ENCODE measurements at places on chromosomes 1 and 21. TPM values are rescaled to one million over a fixed set of nuclear protein-coding genes. Genes with fewer than 3 reads are reported as not detected.

DNA sequence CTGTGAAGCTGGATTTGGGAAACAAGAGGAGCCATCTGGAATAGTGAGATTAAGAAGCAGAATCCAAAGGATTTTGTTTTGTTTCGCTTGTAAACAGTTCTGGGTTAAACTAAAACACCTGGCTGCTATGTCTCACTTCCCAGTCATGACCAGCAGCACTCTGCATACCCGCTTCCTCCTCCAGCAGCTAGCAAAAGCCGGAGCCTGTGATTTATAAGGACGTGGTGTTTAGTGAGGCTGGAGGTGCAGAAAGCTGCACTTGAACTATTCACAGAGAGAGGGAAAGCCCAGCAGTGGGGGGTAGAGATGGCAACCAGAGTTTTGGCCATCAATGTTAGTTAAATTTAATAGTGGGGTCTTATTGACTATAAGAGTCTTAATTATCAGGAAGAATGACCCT is 240.2 kb downstream of the AJAP1 start:
- no peaks in the 10 kb centered on the region for H3K27me3 ChIP-seq
- H3K4me1 ChIP-seq, result no peaks in the 10 kb centered on the region
- no peak overlapping the region for H3K27ac ChIP-seq
- DNase-seq, result no peak
- no peaks in the 10 kb centered on the region for H3K36me3 ChIP-seq

DNA sequence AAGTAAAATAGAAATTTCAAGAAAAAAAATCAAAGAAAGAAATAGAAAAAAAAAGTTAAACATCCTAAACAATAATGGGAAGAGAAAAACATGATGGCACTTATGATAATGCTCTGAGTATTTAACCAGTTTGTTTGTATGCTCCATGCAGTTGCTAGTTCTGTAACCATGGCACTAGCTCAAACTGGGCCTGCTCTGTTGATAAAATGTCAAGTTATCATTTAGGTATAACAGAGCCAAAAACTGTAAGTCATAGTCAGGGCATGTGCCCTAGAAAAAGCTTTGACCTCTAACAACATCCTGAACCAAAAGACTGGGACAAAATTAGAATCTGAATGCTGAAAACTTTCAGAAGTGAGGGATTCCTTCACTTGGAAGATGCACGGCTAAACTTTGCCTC is 148.9 kb downstream of the KCNT2 start:
- no peak overlapping the region for H3K4me3 ChIP-seq
- peaks cover under 1% of the 10 kb centered on the region for H3K4me1 ChIP-seq
- H3K27ac ChIP-seq, result no peak overlapping the region

DNA sequence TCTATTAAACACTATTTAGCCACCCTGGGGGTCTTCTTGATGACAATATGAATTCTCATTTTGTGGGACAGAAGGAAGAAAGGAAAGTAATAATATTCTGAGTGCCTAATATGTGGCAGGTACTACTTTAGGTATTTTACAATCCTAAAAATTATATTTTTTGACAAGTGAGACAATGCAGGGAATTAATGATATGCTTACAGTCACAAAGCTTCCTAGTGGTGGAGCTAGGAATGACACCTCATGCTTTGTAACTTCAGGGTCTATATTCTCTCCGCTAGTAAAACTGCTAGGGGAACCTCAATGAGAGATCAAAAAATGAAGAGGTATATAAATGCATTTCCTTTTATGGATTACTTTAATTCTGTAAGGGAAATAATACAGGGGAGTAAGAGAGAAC is 44.3 kb downstream of the TPR start:
- peaks cover 77% of the 10 kb centered on the region for H3K36me3 ChIP-seq
- no peak for DNase-seq
- H3K4me3 ChIP-seq, result no peak overlapping the region

DNA sequence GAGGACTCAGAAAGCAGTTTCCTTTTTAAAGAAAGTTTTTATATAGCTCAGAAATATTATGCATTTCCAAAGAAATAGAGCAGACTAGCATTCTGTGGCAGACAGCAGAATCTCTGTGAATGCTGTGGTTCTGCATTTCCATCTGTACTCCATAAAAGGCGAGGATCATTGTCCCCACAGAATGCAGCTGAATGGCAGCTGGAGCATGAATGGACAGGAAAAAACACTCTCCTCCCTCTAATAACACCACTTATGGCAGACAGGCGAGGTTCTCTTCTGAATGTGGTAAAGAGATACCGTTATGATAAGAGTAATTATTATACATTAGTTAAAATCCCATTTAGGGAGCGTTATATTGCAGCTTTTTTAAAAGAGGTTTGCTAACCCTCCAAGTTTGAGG is 81.4 kb upstream of the WLS start:
- no peaks in the 10 kb centered on the region for H3K4me1 ChIP-seq
- H3K27ac ChIP-seq, result no peak overlapping the region
- no peak for DNase-seq
- no peak overlapping the region for H3K4me3 ChIP-seq
- no peaks in the 10 kb centered on the region for H3K27me3 ChIP-seq
- no peaks in the 10 kb centered on the region for H3K36me3 ChIP-seq

DNA sequence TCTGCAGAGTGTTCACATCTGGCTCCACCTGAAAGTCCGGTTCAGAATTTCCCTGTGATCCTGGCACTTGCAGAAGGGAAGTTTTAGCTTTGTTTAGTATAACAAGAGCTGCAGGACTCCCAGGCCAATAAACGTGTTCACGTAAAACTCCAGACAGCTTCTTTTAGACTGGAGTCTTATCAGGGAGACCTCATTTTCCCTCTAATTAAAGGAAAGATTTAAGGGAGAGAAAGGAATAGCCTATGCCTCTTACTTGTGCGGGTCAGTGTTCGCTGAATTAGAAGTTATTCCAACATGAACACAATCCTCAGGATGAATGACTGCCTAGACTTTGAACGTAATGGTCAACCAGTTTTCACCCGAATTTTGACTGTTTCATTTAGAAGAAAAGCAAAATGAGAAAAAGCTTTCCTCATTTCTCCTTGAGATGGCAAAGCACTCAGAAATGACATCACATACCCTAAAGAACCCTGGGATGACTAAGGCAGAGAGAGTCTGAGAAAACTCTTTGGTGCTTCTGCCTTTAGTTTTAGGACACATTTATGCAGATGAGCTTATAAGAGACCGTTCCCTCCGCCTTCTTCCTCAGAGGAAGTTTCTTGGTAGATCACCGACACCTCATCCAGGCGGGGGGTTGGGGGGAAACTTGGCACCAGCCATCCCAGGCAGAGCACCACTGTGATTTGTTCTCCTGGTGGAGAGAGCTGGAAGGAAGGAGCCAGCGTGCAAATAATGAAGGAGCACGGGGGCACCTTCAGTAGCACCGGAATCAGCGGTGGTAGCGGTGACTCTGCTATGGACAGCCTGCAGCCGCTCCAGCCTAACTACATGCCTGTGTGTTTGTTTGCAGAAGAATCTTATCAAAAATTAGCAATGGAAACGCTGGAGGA is 202.1 kb upstream of the SGIP1 start:
- H3K27me3 ChIP-seq, result no peaks in the 10 kb centered on the region
- no peaks in the 10 kb centered on the region for H3K36me3 ChIP-seq
- H3K4me3 ChIP-seq, result peak overlapping the region; percentile 22

KRTAP10-11 gene
- total RNA-seq, result not detected

FMO5 gene
- total RNA-seq, result 1.7 TPM
